Effector memory CD4-positive, alpha-beta T cell (primary cell): ENCODE measurements at places on chromosomes 11 and 22.

GRCh38 chr11:104122836-104123235 lies 41.1 kb downstream of the PDGFD start:
- DNase-seq = no peak

DNA sequence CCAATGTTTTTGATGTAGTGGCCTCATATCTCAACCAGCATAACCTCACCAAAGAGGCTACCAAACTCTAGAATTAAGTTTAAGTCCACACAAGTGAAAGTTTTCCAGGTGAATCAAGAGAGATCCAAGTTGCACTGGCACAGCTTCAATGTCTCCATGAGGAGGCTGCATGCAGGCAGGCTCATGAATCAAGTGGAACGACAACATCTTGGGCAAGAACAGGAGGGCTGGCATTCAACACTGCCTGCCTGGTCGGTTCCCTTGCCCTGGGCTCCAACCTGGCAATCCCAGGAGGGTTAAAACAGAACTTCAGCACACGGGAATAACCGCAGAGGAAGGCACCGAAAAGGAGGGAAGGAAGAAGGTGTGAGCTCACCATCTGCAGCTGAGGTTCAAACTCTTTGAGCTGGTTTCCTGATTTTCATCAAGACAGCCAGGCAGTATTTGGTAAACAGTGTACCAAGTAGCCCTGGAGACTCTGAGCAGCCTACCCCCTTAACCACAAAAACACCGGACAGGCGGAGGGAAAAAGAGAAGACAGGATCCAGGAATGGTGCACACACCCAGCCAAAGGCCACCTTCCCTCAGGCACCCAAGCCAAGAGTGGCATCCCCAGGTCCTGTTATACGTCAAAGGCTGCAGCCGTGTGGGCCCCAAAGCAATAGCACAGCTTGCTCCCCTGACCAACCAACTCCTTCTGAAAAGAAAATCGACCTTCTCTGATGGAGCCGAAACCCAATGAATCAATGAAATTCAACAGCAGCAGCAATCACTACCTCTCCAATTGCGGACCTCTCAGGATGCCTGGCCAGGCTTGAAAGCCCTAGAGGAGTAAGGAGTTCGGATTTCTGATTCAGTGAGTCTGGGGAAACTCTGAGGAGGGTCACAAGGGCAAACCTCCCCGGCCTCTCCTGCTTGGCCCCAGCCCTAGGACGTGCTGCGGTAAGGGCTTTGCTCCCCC lies 1.3 kb downstream of the PACSIN2 start:
- DNase-seq = no peak

DNA sequence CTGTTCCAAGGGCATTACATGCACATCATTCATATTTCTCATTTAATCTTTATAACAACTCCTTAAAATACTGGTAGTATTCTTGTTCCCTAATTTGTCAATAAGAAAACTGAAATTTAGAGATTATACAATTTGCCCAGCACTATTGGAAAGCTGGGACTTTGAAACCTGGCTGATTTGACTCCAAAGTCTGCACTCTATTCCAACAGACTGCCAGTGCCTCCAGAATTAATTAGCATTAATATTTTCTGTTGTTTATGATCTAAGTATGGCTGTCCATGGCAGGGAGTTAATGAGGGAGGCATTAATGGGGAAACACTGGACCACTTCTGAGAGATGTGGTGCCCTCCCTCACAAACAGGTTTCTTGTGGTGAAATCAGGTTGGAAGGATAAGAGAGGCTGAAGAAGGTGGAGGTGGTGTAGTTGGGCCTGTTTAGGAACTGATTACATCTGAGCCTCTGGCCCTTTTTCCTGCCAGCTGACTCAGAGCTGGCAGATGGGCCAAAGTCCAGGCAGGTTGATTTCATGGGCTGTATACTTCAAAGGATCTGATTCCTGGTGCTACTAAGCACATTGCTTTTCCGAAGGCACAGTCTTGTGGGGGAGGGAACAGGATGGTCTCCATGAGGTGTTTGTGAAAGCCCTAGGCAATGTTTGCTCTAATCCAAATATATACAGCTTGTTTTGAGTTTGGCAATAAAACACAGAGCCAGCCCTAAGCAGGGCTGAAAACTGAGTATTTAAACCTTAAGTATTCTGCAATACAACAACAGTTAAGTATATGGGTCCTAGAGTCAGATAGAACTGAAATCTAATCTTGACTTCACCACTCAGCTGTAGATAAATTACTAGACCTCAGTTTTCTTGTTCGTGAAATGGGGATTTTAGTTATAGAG lies 21.0 kb upstream of the RAB30 start:
- no peak for DNase-seq

GRCh38 chr11:126512741-126513715 lies 157.5 kb downstream of the ST3GAL4 start:
- no peak for DNase-seq

DNA sequence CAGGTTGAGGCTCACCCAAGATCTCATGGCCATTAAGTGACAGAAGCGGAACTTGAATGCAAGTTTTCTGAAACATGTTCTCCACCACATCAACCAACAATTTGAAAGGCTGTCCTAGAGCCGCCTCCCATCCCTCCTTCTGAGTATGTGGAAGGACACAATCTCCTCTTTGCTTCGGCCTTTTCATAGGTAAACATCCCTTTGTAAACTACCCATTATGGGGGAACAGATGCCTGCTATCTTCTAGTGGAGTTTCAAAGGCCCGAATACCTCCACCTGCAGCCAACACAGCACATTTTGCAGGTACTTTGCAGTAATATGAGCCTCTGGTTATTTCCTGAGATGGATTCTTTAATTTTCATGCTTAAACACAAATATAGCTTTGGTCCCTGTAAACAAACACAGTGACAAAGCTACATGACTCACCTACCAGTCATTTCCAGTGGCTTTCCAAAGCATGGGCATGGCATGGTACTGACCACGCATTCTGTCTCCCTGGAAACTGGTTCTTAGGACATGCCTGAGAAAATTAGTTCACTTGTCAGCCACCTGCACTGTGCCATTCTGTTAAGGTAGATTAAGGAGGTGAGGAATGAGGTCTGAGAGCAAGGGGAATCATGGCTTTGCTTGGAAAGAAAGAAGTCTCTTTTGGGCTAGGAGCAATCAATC lies 60.2 kb downstream of the EHF start:
- DNase-seq = no peak

DNA sequence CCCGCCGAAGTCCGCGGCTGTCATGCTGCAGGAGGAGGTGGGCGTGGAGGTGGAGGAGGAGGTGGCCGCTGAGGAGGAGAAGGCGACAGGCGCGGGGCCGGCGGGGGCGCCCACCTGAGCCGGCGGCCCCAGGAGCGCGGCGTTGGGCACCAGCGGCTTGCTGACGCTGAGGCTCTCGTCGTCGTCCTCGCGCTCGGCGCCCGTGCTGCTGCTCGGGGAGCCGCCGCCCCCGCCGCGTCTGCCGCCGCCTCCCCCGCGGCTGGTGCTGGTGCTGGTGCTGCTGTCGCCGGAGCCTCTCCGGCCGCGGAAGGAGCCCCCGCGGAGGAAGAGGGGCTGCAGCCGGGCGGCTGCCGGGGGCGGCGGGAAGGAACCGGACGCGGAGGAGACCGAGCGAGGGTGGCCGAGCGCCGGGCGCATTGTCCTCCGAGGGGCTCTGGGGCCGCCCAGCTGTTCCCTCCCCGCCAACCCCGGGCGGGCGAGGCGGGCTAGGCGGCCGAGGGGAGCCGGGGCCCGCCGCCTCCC lies 388 bp downstream of the TMEM121B start:
- DNase-seq = no peak

- no peak for DNase-seq
Measured at GRCh38 chr22:24361976-24362646, 65.3 kb upstream of the ADORA2A start.

DNA sequence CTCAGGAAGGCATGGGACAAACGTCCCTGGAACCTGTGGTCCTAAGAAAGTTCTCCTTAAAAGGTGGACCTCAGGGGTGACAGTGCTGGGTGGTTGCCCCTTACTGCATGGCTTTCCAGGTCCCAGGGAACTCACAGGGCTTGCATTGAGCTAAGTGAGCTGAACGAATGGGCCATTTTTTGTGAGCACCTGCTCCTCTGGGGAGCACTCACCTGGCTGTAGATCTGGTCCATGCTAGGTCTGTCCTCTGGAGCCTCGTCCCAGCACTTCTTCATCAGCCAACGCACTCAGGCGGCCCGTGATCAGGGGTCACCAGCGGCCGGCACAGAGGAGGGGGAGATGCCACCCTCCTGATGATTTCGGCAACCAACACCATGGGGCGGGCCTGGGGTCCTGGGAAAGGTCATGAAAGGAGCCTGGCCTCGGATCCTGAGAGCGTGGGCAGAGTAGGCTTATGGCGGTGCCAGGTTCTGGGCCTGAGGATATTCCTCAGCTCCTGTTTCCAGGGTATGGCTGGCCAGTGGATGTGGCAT lies 36.8 kb upstream of the LRRC32 start:
- DNase-seq = no peak

- DNase-seq = no peak
Measured at GRCh38 chr11:122671400-122671891, 15.9 kb downstream of the UBASH3B start.

DNA sequence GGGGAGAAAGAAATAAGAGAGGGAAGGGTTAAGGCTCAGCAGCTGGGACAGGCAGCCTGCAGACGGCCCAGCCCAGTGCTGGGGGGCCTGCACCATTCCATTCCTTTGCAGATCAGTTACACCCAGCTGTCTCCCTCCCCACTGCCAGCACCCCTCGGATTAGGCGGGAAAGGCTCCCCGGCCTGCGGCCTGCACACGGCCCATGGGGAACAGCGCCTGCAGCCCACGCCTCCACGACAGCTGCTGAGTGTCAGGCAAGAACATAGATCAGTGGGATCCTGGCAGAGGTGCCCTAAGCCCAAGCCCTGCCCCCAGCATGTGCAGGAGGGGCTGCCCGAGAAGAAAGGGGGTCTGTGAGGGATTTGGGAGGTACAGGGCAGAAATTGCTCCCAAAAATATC lies 65.8 kb upstream of the MYOD1 start:
- DNase-seq = no peak

- no peak for DNase-seq
Measured at GRCh38 chr11:19666951-19667350, 45.7 kb upstream of the NAV2 start.

DNA sequence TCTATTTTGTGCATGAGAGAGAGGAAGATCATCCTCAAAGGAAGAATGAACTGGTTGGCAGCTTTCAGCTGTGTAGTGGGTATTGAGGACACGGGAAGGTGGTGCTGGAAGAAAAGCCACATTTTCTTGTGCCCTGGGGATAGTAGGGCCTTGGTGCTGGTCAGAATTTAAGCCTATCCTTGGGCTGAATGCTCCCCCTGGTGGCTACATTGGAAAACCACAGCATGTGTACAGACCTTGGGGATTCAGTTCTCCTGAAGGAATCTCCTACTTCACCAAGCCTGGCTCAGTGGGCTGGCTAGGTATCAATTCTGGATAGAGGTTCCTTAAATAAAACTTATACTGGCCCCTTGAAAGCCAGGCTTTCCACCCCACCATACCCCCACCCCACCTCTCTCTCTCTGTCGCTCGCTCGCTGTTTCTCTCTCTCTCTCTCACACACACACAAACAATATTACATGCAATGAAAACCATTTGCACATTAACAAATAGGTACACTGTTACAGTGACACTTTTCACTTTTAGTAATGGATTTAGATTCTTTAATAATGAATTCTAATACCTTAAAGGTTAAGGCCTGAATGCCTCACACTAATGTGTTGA lies 2.8 kb upstream of the OR51M1 start:
- DNase-seq = no peak

GRCh38 chr11:114073828-114074381 lies 14.4 kb downstream of the ZBTB16 start:
- DNase-seq = no peak

DNA sequence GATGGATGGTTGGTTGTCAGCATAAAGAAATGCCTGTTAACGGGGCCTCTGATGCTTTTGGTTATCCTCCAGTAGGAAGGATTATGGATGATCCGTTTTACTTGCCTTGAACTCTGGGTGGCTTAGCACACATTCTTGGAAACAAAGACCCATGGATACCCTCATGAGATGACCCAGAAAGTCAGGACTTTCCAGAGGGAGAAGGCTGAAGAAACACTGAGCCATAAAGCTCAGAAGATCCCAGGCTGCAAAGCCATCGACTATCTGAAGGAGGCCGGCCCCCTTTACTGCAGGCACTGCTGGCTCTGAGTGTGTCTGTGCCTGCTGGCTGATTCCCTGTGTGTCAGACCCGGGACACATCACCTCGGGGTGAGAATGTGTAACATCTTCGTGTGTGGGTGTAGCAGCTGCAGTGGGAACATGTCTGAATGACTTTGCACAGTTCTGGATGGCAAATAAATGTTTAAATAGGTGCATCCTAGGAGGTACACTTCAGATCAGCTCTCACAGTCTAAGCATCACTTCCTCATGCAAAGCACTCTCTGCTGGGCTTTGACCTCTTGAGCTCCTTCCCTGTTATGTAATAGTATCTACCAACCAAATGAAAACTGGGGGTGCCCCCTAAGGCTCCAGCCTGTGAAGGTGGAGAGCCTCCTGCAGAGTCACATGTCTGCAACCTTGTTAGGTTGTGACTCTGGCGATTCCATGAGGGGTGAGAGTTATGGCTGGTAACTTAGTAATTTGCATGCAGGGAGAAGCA lies 1084.9 kb downstream of the TBC1D22A start:
- DNase-seq = no peak

GRCh38 chr11:80815752-80816453 lies 1375.1 kb upstream of the TENM4 start:
- no peak for DNase-seq

GRCh38 chr11:59255281-59255680 lies 42.6 kb upstream of the MPEG1 start:
- DNase-seq = no peak

GRCh38 chr22:50473855-50474671 lies 772 bp downstream of the SBF1 start:
- no peak for DNase-seq

DNA sequence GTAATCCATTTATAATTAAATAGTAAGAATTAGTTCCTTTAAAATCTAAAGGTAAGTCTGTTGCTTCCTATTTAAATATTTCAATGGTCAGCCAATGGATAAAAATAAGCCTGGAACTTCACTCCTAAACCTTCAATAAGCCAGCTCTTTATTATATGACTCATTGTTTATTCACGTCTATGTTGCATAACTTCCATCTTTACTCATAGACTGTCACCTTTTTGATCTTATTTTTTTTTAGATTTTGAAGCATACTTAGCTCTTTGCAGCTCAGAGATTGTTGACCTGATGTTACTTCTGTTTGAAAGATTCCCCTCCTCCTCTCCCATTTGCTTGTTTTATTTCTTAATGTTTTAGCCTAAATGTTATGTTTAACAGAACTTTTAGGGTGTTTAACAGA lies 1571.2 kb upstream of the RAG2 start:
- DNase-seq = no peak

DNA sequence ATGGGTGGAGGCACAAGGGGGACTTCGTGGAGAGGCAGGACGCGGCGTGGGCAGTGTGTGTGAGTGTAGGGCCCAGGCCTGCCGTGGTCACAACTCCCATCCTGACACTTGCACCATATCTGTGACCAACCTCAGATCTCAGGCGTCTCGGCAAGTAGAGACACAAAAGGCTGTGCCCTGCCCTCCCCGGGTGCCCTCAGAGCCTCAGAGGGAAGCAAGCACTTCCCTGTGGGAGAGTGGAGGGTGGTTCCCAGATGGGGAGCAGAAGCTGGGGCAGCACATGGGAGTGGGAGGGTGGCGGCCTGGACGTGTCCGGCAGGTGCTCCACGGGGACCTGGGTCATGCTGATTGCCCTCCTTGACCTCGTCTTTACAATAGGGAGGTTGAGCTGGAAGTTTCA lies 20.4 kb downstream of the B3GAT1 start:
- no peak for DNase-seq
